ENCODE measurements at places on chromosomes 12 and 14.

DNA sequence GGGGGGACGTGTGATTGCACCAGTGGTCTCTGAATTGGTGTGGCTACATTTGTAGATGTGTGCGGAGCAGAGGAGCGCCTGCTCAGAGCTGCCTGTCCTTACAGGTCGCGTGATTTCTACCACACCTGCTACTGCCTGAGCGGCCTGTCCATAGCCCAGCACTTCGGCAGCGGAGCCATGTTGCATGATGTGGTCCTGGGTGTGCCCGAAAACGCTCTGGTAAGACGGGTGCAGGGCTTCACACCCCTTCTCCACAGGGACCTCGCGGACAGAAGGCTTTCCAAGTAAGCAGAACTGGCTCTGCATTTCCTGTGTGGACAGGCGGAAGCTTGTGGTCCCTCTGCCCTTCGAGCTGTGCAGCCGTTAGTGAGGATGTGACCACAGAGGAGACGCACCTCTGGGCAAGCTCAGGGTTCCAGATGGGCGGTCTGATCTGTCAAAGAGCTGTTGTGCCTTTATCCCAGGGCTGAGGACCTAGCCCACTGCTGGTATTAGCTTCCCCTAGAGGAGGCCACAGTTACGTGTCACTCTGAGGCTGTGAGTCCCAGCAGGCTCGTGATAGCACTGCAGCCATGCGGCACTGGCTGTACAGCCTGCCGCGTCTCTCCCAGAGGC is 47.7 kb downstream of the MAX start:
- DNase-seq: no peak

- DNase-seq: no peak
Measured at GRCh38 chr14:85221832-85222231, 308.1 kb upstream of the FLRT2 start.

- no peak for DNase-seq
Measured at GRCh38 chr12:82461393-82461792, 103.1 kb downstream of the METTL25 start.

DNA sequence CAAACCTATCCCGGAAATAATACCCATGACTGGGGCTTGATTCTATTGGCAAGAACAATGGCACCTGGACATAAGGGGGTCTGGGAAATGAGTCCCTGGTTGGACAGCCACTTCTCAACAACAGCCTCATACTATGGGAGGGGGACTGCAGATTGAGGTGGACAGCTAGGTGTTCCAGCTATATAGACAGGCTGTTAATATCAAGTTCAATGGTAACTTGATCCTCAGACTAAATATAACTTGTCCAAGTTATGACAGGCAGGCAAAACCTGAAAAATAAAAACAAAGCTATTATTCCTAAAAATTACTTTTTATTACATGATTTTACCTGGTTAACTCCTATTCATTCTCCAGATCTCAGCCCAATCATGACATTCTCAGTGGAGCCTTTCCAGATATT is 267.3 kb downstream of the TTC8 start:
- no peak for DNase-seq

- DNase-seq: no peak
Measured at GRCh38 chr12:14937689-14938088, 648 bp downstream of the ERP27 start.

DNA sequence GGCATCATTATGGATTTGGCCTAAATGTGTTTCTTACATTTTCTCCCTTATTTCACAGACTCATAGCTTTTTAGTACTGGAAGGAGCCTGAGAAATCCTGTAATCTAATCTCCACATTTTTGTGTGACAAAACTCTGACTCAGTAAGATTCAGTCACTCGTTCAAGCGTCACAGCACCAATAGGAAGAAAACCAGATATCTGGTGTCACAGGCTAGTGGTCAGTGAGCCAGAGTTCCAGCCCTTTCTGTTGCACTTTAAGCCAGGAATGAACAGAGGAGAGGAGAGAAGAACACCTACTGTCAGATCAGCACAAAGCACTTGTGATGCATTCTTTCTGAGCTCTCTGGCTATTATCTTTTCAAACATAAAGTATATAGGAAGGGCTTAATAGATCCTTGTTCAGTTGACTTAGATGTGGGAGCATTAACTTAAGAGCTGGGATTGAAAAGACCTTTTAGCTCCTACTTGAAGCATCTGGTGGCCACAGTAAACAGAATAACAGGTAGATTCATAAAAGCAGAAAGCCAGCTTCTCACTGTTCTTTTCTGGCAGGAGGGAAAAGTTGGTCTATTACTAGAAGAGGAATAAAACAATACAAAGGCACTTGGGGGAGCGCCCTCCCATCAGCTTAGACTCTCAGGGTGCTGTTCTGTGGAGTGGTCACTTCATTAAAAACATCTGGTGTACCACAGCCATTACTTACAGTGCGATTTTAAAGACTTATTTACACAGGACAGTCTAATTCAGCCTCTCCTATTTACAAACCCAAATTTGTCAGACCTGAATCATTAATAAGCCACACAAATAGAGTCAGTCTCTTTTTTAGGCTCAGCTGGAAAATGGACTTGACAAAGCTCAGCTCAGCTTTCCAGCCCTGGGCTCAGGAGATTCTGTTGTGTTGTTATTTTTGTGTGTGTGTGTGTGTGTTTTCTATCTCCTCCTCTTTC is 12.2 kb upstream of the NID2 start:
- DNase-seq: no peak

GRCh38 chr12:5827591-5827990 is 117.5 kb downstream of the ANO2 start:
- no peak for DNase-seq

DNA sequence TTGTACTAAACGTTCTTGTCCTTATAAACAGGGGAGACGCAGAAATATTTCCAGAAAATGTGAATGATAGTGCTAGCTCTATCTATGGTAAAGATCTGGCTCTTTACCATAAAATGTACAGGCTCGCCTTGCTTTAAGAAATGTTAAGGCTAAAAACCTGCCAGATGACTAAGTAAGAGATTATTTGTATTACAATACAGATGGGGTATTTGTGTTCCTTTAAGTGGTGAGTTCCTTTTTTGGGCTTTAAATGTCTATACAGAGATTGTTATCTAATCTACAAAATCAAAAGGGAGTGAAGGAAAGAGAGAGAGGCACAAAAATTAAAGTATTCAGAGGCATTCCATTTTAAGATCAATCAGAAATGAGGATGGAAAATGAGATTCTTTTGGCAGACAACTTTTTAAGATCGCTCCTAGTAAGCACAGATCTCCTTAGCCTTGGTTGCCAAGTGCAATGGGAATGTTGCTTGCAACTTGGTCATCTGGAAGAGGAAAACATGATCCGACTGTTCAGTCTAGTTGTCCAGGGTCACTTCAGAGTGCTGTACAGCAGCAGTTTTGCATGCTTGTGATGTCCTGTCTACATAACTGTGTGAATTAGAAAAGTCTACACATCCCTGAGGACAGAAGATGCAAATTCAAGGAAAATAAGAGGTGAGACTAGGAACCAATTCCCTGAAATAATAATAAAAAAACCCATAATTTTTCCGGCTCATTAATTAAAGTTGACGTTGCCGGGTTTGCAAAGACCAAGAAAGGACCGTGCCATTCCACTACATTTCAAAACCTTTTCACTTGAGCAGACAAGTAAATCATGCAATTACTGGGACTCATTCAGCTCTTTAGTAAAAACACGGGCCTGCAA is 380.8 kb downstream of the EGLN3 start:
- no peak for DNase-seq

DNA sequence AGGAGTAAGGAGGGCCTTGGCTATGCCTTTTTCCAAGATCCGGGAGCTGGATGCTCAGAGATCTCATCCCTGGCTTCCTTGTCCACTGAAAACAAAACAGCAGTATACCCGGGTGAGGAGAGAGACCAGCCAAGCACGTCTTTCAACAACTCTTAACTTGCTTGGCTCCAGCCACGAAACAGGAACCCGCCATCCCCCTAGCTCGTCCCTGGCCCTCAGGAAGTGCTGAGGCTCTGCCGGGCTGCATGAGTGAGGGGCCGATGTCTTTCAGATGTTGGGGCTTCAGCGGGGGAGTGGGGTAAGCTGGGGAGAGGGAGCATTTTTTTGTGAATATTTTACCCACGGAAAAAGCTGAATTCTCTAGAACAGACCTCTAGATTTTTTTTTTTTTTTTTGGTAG is 231.1 kb downstream of the CACNA1C start:
- no peak for DNase-seq

DNA sequence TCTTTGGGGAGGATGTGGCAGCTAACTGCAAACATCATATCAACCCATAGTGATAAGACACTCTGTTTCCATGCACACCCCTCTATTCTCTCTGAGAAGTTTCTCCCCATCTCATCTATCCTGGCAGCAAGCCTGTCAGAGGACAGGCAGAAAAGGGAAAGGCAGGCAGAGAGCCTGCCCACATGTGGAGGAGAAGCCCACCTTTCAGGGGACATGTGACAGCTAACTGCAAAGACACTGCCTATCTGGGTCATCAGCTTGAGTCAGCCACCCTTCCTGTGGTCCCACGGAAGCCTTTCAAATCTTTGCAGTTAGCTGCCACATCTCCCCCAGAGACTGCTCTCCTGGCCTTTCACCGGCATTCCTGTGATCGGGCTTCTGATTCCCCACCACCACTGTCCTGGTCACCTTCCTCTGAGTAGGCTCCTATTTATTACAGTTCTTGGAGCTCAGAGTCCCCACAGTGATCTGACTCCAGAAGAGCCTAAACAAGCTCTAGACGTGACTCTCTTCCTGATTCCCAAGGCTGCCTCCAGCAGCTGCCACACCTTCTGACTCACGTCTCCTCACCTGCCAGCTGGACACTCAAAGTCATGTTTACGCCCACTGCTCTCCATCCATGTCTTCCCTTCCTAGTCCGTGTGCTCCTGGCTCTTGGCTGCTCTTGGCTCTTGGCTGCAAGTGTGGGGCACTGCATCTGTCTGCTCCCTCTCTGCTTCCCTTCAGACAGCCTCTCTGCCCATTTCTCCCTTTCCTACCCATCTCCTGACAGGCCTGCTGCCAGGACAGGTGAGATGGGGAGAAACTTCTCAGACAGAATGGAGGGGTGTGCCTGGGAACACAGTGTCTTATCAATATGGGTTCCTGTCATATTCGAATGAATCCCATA is 7.5 kb upstream of the KRT1 start:
- no peak for DNase-seq

GRCh38 chr14:84087986-84088531 is 1441.9 kb upstream of the FLRT2 start:
- DNase-seq: no peak

DNA sequence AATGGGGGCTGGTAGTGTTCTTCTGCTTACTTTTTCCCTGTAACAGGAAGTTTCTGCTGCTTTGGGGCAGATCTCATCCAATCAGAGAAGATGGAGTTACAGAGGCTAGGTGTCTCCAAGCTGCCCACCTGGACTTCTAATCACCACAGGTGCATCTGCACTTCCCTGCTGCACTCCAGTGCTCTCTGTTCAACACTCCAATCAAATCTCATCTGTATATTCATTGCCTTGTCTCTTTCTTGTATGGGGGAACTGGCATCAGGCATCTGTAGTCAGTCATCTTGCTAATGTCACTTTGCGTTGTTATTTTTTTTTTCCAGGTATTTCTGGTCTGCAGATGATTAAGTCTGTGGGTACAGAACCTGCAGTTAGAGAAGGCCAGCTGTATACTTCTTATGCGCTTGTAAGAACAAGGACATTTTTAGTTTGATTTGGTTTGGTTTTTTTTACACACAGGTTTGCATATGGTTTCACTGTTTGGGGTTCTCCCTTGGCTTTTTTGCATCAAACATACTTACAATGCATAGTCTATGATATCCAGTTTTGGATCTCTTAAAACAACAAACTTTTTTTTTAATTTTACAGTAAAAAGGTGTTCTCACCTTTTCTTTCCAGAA is 116.0 kb downstream of the METTL25 start:
- no peak for DNase-seq

DNA sequence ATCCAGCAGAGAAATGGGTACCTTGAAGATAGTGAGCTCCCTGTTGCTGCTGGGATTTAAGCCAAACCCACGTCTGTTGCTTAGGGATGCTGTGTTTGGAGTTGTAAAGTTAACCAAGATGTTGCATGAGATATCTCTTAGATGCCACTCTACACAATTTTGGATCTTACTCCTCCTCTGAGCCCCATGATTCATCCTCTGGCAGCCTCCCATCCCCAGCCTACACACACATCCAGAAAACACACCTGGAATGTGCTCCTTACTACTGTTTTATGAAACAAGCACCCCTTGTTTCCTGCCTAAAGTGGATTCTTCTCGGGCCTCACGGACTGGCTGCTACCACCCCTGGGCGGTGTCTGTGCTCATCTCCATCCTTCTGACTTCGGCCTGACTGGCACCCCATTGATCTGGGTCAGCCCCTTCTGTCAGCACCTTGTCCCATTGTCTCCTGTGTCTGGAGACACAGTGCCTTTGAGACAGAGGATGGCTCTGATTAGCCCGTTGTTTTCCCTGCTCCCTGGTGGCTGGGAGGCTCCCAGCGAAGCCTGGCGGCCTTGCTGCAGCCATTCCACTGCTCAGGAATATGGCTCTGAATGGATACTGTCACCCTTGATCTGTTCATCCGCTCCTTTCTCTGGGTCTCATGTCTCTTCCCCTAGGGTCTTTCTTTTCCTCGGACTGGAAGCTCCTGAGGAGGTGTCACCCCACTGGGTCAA is 24.3 kb downstream of the TSPAN9 start:
- no peak for DNase-seq

GRCh38 chr12:45794422-45794821 is 64.9 kb downstream of the ARID2 start:
- no peak for DNase-seq

- DNase-seq: no peak
Measured at GRCh38 chr14:99781853-99782610, 11.2 kb upstream of the EML1 start.

DNA sequence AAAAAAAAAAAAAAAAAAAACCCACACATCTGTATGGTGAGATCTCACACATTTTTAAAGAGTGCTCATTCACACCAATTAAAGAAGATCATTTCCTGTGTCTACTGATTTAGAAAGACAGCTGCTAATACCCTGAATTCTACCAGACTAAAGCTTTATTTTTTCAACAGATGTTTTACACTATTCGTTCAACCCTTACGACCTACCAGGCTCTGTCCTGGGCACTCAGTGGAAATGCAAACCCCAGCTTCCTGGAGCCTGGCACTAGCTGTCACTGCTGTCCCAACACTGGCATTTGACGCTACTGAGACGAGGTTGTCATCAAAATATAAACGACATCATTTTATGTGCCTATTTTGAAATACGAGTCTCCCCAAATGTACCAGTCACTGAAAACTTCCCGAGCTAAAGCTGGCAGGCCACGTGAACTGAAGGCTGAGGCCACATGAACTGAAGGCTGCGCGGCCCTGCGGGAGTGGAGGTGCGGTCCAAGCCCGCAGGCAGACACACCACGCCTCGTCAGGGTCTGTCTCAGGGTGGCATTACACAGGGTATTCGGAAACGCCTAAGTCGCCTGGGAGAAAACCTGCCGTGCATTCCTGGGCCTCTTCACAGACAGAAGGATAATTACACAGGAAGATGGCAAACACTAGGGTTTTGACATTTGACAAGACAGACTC is 27.2 kb downstream of the SLC15A4 start:
- no peak for DNase-seq

DNA sequence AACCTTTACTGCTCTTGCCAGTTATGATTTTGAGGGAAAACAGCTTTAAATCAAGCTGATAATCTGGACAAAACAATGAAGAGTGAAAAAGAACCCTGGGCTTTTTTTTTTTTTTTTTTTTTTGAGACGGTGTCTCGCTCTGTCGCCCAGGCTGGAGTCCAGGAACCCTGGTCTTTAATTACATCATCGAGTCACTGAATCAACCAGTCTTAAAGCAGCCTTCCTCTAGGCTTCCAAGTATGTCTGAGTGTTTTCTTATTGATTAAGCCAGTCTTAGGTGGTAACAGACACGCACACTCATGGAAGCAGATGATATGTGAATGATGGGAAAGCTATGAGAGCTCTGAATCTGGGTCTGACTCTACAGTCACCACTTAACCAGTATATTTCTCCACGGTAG is 5.9 kb upstream of the VCPKMT start:
- no peak for DNase-seq

- DNase-seq: no peak
Measured at GRCh38 chr12:802242-803120, 50.1 kb downstream of the WNK1 start.

Data from iPS DF 6.9 (cell line).